ENCODE measurements at places on chromosomes 12 and 14. TPM values are rescaled to one million over a fixed set of nuclear protein-coding genes. Genes with fewer than 3 reads are reported as not detected.

The KLRB1 gene
- 0.11 TPM for polyA plus RNA-seq

The OTX2 gene
- not detected for polyA plus RNA-seq

The C1S gene
- 30.1 TPM for polyA plus RNA-seq

The ZFHX2 gene
- 0.88 TPM for polyA plus RNA-seq

The TCL1B gene
- polyA plus RNA-seq: not detected

The CLEC4A gene
- polyA plus RNA-seq: 0.47 TPM

The CDCA3 gene
- 0.65 TPM for polyA plus RNA-seq

The C14orf132 gene
- polyA plus RNA-seq: 1.5 TPM

The DENND5B gene
- 8.2 TPM for polyA plus RNA-seq

The DEGS2 gene
- not detected for polyA plus RNA-seq

The BHLHE41 gene
- 6.8 TPM for polyA plus RNA-seq

The STXBP6 gene
- polyA plus RNA-seq: 23.7 TPM

GRCh38 chr12:119235197-119235751 is 56.5 kb downstream of the HSPB8 start:
- no peak for DNase-seq

- no peak for DNase-seq
Measured at GRCh38 chr12:71664411-71665089, 449 bp downstream of the THAP2 start.

DNA sequence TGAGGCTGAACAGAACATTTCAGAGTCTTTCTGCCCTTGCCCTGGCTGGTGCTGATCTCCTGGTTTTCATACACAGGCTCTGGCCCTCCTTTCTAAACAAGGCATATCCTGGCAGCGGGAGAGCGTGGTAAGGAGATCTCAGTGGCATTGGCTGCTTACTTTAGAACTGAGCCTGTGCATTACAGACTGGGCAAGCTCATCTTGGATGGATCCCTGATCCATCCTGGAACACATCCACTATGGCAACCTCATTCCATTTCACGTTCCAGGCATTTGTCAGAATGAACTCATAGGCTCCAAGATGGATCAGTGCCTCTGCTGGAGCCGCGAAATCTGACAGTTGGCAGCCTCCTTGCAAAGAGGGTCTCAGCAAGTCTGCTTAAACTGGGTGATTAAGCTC is 224.5 kb upstream of the PELI2 start:
- no peak for DNase-seq

- DNase-seq: no peak
Measured at GRCh38 chr12:1103632-1104031, 112.6 kb downstream of the ERC1 start.

DNA sequence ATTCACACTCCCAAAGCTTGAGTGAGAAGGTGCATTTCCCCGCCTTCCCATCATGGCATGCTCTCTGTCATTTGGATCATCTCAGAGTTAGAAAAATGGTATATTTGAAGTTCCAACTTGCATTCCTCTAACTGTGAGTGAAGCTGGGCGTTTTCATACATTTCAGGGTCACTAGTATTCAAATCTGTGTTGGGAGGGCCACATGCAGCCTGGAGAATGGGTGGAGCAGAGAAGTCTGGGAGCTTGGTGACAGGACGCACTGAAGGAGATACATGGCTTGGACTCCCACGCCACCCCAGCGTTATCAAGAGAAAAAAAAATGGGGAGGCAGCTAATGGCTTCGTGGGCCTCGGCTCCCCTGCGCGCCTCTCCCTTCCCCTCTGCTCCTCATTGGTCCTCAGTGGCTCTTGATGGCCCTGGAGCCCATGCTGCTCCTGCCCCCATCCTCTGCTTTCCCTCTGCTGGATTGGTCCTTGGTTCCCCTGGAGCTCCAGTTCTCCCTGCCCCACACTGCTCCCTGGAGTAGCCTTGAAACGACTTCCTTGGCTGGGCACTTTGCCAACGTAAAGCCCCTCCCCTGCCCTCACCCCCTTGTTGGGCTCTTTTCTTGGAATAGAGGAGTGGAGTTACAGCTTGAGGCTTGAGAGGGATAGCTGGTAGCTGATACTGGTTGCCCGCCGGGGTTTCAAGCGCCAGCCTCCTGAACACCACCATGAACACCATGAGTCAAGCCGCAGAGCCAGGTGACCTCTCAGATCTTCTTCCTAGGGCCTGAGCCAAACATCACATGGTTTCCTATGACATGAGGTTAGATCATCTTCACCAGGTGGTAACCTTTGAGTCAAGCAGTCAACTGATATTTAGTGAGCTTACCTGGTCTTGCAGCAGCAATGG is 139.6 kb downstream of the PRKCH start:
- no peak for DNase-seq

- no peak for DNase-seq
Measured at GRCh38 chr12:115860619-115861018, 416.9 kb downstream of the MED13L start.

- no peak for DNase-seq
Measured at GRCh38 chr12:2756756-2757155, 38.0 kb upstream of the FKBP4 start.

- no peak for DNase-seq
Measured at GRCh38 chr14:80956922-80957321, 1.5 kb downstream of the TSHR start.

GRCh38 chr12:32478858-32479725 is 79.7 kb downstream of the FGD4 start:
- no peak for DNase-seq

GRCh38 chr12:124639122-124639806 is 71.9 kb upstream of the NCOR2 start:
- DNase-seq: no peak

- no peak for DNase-seq
Measured at GRCh38 chr12:127381043-127381668, 885.8 kb upstream of the TMEM132C start.

DNA sequence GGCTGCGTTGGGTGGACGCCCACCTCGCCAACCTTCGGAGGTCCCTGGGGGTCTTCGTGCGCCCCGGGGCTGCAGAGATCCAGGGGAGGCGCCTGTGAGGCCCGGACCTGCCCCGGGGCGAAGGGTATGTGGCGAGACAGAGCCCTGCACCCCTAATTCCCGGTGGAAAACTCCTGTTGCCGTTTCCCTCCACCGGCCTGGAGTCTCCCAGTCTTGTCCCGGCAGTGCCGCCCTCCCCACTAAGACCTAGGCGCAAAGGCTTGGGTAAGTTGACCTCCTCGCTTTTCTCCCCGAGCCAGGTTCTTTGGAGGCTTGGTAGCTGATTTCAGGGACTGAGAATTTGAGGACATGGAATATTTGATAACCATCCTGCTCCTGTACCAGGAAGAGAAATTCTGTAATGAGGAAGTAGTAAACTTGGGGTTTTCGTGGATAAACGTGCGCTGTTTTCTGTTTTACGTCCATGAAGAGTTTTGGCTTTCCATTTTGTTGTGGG is 530 bp downstream of the APAF1 start:
- DNase-seq: no peak

DNA sequence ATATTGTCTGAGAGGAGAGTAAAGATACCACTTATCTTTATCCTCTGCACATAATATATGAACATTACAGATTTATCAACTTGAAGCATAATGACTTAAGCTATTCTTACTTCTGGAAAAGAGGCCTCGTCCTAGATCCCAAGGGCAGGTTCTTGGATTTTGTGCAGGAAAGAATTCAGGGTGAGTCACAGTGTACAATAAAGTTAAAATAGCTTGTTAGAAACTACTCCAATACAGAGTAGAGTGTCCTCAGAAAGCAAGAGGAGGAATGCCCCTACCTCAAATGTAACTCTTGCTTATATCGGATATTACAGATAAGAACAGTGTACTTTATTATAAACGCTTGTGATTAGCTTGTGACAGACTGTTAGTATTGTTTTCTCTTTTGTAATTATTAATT is 41.9 kb upstream of the ABCC9 start:
- no peak for DNase-seq

DNA sequence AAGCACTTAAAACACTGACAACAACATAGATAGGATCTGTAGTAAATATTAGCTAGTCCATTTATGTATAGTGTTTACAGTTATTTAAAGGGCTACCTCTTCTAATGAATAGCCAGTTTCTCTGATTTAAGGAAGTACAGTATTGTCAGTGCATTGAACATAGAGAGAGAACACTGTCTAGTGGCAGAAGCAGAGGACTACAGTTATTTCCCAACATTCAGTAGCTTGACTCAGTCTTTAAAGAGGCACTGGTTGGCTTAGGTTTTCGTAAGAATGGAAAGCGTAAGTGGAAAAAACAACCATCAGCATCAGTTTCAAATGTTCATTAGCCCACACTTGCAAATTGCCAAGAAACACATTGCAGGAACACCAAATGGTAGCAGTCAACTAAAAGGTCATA is 125.0 kb upstream of the HMGA2 start:
- DNase-seq: no peak

GRCh38 chr12:115437061-115437567 is 753.1 kb upstream of the TBX3 start:
- peak; percentile 63 for DNase-seq

DNA sequence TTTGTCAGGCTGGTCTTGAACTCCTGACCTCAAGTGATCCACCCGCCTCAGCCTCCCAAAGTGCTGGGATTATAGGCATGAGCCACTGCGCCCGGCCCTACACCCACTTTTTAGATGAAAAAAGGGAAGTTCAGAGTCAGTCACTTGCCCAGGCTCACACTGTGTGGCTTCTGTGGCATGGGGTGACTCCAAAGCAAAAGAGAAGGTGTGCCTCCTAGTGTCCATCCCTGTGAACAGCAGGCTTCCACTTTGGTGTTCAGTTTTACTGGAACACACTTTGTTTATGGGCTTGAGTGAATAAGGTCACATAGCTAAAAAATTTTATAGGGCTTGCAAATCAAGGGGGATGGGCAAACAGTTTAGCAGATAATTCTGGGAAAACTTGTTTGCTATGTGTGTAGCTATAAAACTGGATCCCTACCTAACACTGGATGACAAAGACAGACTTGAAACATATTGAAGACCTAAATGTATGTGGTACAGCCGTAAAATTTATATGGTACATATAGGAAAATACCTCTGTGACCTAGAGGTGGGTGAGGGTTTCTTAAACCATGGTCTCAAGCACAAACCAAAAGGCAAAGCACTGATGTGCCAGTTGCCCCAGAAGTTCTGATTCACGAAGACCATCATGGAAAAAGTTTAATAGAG is 54.9 kb downstream of the EID3 start:
- peak; percentile 52 for DNase-seq

DNA sequence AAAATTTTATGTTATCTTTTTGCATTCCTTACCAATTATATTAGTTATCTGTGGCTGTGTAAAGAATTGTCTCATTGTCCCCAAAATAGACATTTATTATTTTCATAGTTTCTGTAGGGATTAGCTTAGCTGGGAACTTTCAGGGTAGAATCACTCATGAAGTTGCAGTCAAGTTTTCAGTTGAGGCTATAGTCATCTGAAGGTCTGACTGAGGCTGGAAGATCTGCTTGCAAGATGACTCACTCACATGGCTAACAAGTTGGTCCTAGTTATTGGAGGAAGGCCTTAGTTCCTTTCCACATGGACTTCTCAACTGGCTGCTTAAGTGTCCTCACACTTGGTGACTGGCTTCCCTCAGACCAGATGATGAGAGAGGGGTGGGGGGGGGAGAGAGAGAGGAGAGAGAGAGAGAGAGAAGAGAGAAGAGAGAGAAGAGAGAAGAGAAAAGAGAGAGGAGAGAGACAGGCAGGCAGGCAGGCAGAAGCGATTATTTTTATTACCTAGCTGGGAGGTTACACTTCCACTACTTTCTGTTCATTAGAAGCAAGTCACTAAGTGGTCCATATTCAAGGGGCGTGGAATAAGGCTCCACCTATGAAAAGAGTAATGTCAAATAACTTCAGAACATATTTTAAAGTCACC is 6.4 kb downstream of the AP5M1 start:
- DNase-seq: no peak

DNA sequence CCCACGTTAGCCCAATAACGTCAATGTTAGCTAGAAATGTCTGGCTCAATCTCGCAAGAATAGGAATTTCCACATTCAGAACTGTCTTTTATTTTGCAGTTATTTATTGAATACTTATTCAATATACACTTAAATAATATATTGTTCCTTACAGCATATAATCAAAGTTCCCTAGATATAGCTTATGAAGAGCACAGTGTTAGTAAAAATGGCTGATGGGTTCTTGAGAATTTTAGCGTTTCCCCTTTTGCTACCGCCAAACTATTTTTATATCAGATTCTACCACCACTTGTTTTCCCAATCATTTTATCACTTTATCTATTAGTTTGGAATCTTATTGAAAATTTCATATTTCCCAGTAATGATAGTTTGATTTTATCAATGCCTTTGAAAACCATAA is 12.7 kb downstream of the EPS8 start:
- no peak for DNase-seq

- DNase-seq: no peak
Measured at GRCh38 chr14:60266021-60266937, 17.3 kb downstream of the PPM1A start.

DNA sequence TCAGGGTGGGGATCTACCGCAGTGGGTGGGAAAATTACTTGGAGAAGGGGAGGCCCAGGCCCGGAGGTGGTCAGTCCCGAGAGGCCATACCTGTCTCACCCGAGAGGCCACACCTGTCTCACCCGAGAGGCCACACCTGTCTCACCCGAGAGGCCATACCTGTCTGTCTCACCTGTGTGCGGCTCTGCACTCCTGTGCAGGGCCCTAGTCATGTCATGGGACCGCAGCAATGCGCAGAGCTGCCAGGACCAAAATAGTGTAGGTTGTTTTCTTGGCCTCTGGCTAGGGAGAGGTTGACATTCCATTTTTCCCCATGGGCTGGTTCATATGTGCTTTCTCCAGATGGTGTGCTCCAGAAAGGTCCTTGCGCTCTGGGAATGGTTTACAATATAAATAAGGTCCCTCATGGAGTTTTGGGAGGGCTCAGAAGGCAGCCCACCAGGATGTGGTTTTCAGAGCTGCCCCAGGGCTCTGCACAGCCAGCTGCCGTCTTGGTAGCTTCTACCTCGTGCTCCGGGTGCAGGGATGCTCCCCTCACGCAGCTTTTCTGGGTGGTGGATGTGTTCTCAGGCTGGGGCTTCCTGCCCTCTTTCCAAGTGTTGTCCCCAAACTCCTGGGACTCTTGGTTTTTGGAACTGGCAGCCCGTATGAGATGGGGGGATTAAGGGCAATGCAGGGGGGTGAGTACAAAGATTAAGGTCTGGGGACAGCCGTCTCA is 58.2 kb downstream of the CACNA1C start:
- DNase-seq: no peak

GRCh38 chr12:32398181-32398580 is 1.2 kb upstream of the FGD4 start:
- no peak for DNase-seq

DNA sequence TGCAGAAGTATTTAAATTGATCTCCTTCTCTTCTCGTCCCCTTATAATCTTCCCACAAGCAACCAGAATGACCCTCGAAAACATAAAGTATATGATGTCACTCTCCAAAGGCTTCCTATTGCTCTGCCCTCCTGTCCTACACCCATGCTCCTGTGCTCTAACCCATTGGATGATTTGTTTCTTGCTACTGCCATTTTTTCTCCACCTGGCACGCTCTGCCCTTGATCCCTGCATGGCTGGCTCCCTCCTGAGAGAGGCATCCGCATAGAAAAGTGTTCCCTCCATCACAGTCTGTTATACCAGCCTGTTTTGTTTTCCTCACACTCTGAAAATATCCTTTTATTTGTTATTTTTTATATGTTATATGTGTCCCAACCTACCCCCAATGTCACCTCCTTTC is 19.8 kb downstream of the MYRFL start:
- DNase-seq: no peak

GRCh38 chr12:54497883-54498282 is 331 bp downstream of the NCKAP1L start:
- no peak for DNase-seq

GRCh38 chr12:114668886-114669288 is 15.1 kb downstream of the TBX3 start:
- no peak for DNase-seq

- DNase-seq: no peak
Measured at GRCh38 chr12:107090711-107091110, 2.6 kb downstream of the CRY1 start.

GRCh38 chr12:14243941-14244340 is 121.5 kb upstream of the ATF7IP start:
- no peak for DNase-seq
